ENCODE measurements at places on chromosomes 11 and 22.

- no peak for DNase-seq
These were observed 48.9 kb downstream of the ST3GAL4 start for GRCh38 chr11:126404367-126404766.

DNA sequence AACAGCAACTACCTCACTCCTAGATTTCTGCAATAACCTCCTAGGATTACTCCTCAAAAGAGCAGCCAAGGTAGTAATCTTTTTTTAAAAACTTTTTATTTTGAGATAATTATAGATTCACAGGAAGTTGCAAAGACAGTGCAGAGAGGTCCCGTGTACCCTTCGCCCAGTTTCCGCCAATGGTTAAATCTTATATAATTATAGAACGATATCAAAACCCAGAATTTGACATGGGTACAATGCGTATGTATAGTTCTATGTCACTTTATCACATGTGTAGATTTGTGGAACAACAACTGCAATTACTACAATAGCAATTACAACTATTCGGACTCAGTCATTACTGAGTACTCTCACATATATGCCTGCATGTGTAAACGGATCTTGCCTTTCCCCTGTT lies 94.8 kb upstream of the APOA1 start:
- no peak for DNase-seq

DNA sequence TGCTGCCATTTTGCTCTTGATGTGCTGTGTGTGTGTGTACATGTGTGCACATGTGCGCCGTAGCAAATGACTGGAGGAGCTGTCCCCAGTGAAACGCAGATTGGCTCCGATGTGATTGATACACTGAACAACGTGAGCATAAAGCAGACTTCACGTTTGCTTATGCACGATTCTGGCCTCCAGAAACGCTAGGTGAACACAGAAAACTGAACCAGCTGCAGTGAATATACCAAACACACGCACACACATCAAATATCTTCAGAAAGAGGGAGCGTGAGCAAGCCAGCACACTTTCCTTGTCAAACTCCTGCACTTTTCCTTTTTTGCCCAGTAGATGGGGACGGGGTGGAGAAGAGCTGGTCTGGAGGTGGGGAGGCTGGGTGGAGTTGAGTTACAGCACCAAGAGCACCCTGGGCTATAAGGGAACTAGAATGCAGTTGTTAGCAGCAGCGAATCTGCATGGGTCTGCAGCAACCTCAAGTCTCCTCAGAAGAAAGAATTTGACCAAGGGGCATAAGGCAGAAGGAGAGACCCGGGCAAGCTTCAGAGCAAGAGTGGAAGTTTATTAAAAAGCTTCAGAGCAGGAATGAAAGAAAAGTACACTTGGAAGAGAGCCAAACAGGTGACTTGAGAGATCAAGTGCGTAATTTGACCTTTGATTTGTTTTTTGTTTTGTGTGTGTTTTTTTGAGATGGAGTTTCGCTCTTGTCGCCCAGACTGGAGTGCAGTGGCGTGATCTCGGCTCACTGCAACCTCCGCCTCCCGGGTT lies 77.8 kb upstream of the CADM1 start:
- no peak for DNase-seq

- no peak for DNase-seq
These were observed 131.1 kb downstream of the LDLRAD3 start for GRCh38 chr11:36074941-36075431.

DNA sequence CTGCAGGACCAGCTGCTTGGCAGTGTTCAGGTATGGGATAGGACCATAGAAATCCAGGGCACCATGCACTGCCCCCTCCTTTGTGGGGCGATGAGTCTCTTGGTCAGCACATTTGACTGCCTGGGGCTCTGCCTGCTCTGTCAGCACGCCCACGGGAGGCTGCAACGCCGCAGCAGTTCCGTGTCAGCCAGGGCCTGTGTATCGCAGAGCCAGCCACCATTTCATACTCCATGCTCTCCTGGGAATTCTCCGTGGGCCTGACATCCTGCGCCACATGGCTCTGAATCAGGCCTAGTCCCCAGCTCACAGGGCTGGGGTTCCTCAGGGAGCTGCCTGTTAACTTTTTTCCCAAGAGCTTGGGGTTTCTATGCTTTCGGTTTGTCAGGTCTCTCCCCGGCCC lies 16.9 kb upstream of the RELT start:
- no peak for DNase-seq

DNA sequence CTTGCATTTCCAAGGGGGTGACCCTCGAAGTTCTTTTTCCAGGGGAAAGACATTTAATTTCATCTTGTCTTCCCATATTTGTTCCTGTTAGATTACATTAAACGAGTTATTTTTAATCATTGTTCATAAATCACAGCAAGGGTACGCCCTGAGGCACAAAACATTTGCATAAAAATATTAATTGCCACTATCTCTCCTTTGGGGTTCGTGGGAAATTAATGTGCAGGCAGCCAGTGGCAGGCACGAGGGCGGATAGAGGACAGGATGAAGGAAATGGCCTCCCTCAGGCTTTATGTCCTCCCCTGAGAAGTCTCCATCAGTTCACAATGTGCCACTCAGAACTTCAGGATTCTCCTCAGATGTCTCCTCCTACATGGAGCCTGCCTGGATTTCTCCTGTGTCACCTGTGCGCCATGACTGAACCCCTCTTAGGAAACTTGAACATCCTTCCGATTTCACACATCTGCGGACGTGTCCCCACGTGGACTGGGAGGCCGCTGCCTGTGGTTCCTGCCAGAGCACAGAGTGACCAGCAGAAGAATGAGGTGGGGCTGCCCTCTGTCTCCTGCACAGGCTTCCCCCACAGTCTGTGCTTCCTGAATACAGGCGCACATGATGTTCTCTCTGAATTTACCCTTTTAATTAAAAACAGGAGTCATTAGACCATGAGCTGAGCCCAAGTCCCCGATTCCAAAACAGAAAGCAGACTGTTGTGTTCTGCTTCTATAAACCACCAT lies 1085.9 kb downstream of the TBC1D22A start:
- DNase-seq: no peak

- DNase-seq: no peak
These were observed 84.0 kb upstream of the RTL6 start for GRCh38 chr22:44582016-44582415.

- no peak for DNase-seq
These were observed 403.9 kb upstream of the ANO3 start for GRCh38 chr11:25928076-25928475.

DNA sequence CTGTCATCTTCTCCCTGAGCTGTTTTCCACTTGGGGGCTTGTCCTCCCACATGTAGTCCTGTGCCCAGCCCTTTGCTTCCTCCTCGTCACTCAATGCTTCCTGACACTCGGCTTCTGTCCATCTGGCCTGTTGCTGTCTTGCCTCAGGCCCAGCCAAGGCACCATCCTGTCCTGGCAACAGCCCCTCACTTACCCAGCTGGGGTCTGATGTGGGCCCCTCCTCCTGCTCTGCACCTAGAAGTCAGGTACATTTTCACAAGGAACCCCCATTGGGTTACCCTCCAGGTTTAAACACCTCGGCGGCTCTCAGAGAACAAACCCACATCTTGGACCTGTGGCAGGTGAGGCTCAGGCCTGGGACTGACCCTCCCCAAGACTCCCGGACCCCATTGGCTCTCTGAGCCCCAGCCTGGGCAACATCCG lies 784.8 kb downstream of the TBC1D22A start:
- DNase-seq: no peak

- DNase-seq: no peak
These were observed 24.2 kb downstream of the MUC5AC start for GRCh38 chr11:1181853-1182535.

- no peak for DNase-seq
These were observed 13.9 kb downstream of the OR5B3 start for GRCh38 chr11:58392746-58393145.

- no peak for DNase-seq
These were observed 724 bp downstream of the ARFIP2 start for GRCh38 chr11:6480299-6480914.

DNA sequence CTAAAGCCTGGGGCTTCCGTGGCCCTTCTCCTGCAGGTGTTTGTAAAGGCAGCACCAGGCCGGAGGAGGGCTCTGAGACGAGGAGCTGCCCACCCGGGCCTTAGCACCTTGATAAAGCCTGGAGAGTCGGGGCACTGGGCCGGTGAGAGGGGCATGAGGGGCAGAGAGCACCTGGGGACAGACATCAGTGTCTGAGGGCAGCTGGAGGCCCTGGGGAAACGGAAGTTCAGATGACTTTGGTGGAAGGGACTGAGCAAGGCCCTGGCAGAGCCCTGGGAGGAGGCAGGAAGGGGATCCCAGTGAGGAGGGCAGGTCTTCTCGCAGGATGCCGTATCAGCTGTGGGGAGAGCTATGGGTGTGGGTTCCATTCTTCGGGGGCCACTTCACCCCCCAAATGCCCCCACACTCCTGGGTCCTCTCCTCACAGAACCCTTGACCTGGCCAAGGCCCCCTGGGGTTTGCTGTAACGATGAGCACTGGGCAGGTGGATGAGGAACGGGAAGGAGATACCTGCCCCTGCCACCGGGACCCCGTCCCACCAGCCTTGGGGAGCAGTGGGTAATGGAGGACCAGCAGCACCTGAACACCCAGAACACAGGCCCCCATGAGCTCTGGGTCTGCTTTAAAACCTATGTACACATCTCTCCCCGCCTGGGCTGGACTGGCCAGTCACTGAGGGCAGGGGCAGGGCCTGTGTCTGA lies 7.4 kb downstream of the C1QTNF6 start:
- DNase-seq: no peak

GRCh38 chr22:19429950-19430889 lies 1.3 kb downstream of the HIRA start:
- peak; percentile 88 for DNase-seq

- no peak for DNase-seq
These were observed 8.4 kb downstream of the P2RY2 start for GRCh38 chr11:73226297-73227006.

- DNase-seq: peak; percentile 35
These were observed 311 bp downstream of the BRD1 start for GRCh38 chr22:49827271-49827852.

DNA sequence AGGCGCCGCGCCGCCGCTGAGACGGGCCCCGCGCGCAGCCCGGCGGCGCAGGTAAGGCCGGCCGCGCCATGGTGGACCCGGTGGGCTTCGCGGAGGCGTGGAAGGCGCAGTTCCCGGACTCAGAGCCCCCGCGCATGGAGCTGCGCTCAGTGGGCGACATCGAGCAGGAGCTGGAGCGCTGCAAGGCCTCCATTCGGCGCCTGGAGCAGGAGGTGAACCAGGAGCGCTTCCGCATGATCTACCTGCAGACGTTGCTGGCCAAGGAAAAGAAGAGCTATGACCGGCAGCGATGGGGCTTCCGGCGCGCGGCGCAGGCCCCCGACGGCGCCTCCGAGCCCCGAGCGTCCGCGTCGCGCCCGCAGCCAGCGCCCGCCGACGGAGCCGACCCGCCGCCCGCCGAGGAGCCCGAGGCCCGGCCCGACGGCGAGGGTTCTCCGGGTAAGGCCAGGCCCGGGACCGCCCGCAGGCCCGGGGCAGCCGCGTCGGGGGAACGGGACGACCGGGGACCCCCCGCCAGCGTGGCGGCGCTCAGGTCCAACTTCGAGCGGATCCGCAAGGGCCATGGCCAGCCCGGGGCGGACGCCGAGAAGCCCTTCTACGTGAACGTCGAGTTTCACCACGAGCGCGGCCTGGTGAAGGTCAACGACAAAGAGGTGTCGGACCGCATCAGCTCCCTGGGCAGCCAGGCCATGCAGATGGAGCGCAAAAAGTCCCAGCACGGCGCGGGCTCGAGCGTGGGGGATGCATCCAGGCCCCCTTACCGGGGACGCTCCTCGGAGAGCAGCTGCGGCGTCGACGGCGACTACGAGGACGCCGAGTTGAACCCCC lies 798 bp downstream of the BCR start:
- DNase-seq: peak; percentile 40

- DNase-seq: no peak
These were observed 7.8 kb downstream of the FTH1 start for GRCh38 chr11:61959678-61960077.

- DNase-seq: peak; percentile 49
These were observed 32.8 kb downstream of the PITPNB start for GRCh38 chr22:27885977-27886842.

GRCh38 chr22:37198258-37199102 lies 10.4 kb upstream of the C1QTNF6 start:
- DNase-seq: peak; percentile 88

- DNase-seq: peak; percentile 94
These were observed at the start of gene SLC29A2 for GRCh38 chr11:66371627-66372415. Gene SLC29A2, minus strand, starts transcription at chr11:66371760. Its CDS starts 169 bp downstream, at chr11:66371591.

DNA sequence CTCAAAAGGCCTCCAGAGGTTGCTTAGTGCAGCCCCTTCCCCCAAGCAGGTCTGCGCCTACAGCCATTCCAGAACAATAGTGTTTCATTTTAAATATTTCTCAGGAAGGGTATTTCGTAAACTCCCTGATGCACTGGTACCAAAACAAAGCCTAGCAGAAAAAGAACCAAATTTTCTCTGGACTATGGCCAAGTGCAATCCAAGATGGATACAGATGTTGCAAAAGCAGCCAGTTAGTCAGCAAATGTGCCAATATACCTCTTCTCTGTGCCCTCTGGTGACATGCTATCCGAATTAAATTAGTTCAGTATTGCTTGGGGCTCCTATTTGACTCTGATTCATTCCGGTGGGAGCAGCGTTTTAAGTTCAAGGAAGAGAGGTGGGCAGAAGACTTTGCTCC lies 247.8 kb downstream of the NTM start:
- DNase-seq: no peak

DNA sequence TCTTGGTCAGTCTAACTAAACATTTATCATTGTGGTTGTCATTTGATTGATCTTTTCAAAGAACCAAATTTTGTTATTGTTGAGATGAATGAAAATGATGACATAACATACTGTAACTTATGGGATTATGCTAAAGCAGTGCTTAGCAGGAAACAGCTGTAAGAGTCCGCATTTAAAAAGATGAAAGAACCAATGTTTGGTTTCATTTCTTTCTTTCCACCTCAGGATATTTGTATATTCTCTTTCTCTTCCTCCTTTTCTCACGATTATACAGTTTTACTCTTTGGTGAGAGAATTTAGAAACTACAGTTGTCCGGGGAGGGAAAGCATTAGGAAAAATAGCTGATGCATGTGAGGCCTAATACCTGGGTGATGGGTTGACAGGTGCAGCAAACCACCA lies 23.1 kb downstream of the PIH1D2 start:
- no peak for DNase-seq

DNA sequence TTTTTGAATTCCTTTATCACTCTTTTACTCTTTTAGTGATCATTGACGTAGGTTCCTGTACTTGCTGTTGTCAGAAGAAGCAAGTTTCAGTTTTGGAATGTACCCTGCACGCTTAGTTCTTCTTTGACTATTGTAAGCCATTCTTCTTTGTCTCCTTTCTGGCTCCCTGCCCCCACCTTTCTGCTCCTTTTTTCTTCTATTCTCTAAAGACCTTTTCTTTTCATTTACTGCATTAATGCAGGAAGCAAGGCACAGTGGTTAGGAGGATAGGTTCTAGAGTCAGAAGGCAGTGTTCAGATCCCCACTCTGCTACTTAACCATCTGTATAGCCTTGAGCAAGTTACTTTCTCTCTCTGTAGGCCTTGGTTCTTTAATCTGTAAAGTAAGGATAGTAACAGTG lies 33.7 kb upstream of the RAG2 start:
- DNase-seq: no peak
